ENCODE measurements at places on chromosomes 3 and 15.

DNA sequence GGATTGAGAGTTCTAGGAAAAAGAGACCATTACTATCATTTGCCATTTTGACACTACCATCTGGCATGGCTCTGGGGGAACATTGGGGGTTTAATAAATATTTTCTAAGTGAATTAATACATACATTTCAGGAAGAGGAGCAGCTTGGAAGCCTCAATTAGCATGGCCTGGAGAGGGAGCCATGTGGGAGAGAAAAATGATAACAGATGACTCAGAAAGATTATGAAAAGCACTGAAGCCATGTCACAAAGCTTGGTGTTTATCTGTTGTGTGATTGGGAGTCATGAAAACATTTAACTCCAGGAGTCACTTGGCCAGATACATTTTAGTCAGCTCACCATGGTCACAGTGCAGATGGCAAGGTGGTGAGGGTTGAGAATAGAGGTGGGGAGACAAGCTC, 121.0 kb downstream of the SSR3 start:
- no peak for DNase-seq

DNA sequence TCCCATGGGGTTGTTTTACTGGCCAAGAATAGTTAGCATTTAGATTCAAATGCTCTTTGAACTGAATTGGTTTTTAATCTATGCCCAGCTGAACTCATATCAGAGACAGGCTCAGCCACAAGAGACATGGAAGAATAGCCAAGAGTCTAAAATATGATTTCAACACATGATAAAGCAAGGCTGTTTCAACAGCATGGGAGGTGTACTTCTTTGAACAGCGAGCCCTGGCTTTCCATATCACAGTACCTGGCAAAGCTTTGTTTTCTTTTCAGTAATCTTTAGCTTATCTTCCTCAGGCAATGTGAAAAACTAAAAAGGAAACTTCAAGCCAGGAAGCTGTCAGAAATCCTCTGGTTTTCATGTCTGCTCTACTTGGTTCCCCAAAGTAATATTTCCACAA, 413.6 kb upstream of the ADAMTS9 start:
- DNase-seq = no peak

DNA sequence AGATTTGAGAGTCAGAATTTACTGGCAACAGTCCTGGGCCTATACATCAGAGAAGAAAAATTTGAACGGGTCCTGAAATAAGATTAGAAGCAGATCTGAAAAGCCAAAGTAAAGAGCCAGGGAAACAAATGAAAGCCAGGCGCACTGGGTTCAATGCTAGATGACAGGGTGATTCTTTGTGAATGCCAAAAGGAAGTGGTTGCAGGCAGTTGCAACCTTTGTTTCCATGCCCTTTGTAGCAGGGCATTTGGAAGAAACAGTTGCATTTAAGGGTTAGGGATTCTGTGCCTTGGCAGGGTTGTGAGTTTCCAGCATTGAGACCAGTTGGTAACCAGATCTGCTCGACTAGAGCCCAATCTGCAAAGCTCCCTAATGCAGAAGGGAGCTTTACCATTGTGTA, 36.4 kb upstream of the MTHFS start:
- no peak for DNase-seq

DNA sequence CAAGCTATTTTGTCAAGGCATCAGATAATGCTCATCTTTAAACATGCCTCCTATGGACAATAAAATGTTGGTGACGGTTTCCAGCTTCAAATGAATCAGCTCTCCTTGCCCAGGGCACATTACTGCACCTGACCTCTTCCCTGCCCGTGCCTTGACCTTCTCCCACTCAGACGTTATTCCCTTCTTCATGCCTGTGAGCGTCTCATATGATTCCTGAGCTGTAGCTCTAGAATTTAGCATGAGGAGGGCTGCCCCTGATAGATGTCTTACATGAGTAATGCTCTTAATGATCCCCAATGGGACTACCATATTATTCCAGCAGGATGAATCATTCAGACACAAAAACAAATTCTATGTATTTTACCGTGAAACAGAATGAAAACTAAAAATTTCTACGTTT, 762.7 kb downstream of the ROBO1 start:
- no peak for DNase-seq

GRCh38 chr15:28097656-28098359, 1.3 kb downstream of the OCA2 start:
- DNase-seq = no peak

GRCh38 chr15:27081676-27082418, 110.9 kb downstream of the GABRG3 start:
- DNase-seq = no peak

GRCh38 chr3:79018671-79019136, 749.1 kb downstream of the ROBO1 start:
- no peak for DNase-seq

- no peak for DNase-seq
Measured at GRCh38 chr15:77347197-77347596, 72.7 kb downstream of the PEAK1 start.

GRCh38 chr3:123015596-123015995, 12.0 kb downstream of the SEMA5B start:
- DNase-seq = no peak

Data from NCI-H1436 treated with DMSO at 0.1 percent for 48 hours (cell line).